Bronchial smooth muscle cell (primary cell): ENCODE measurements at places on chromosomes 12 and 14. TPM values are rescaled to one million over a fixed set of nuclear protein-coding genes. Genes with fewer than 3 reads are reported as not detected.

Gene VRTN
- under 0.01 TPM in 1 of 2 replicates, not detected in the other for total RNA-seq

Gene CMTM5
- total RNA-seq, result 0.94 TPM in 1 of 2 replicates, not detected in the other

Gene AKAP6
- total RNA-seq, result under 0.01 and 0.95 TPM in 2 replicates

Gene ENDOU
- total RNA-seq, result 0.09 and 0.16 TPM in 2 replicates

Gene FOXM1
- total RNA-seq, result 1.3 and 2.0 TPM in 2 replicates

Gene GLIPR1L2
- total RNA-seq, result 0.32 and 0.77 TPM in 2 replicates

Gene ASCL1
- not detected in 2 replicates for total RNA-seq

Gene CMA1
- total RNA-seq, result not detected in 2 replicates

Gene INSM2
- not detected in 2 replicates for total RNA-seq

Gene GDF11
- total RNA-seq, result 4.5 and 5.0 TPM in 2 replicates

Gene APOF
- total RNA-seq, result not detected in 2 replicates

Gene ASPG
- total RNA-seq, result not detected in 2 replicates

Gene DBX2
- total RNA-seq, result 0.09 TPM in 1 of 2 replicates, not detected in the other

Gene TCL1A
- not detected in 2 replicates for total RNA-seq

Gene EML1
- 84.0 and 251 TPM in 2 replicates for total RNA-seq

Gene ARHGEF40
- total RNA-seq, result 37.4 and 40.5 TPM in 2 replicates

Gene RPGRIP1
- total RNA-seq, result 0.16 TPM in 1 of 2 replicates, not detected in the other

Gene MAP1LC3B2
- total RNA-seq, result 0.17 and 0.63 TPM in 2 replicates

Gene CD4
- total RNA-seq, result 0.16 and 0.17 TPM in 2 replicates

Gene GPRC5D
- not detected in 2 replicates for total RNA-seq

Gene SFSWAP
- 19.7 and 23.3 TPM in 2 replicates for total RNA-seq

Gene STAT2
- 276 and 289 TPM in 2 replicates for total RNA-seq

Gene MLXIP
- total RNA-seq, result 7.1 and 10.4 TPM in 2 replicates

Gene PTPRR
- 0.09 TPM in 1 of 2 replicates, not detected in the other for total RNA-seq

Gene OAS1
- 1.9 and 2.4 TPM in 2 replicates for total RNA-seq

Gene CDC42BPB
- 60.5 and 71.7 TPM in 2 replicates for total RNA-seq

Gene PSMD9
- total RNA-seq, result 85.6 and 145 TPM in 2 replicates

Gene CCDC196
- not detected in 2 replicates for total RNA-seq

Gene KRT2
- not detected in 2 replicates for total RNA-seq

Gene C14orf132
- 32.0 and 35.3 TPM in 2 replicates for total RNA-seq

Gene GRIP1
- 0.60 TPM in 1 of 2 replicates, not detected in the other for total RNA-seq

Gene TPPP2
- total RNA-seq, result not detected in 2 replicates

Gene ATL1
- total RNA-seq, result 7.3 and 8.3 TPM in 2 replicates

Gene TC2N
- total RNA-seq, result 0.32 TPM in 1 of 2 replicates, not detected in the other

Gene IGFBP6
- total RNA-seq, result 1,620 and 3,493 TPM in 2 replicates

Gene VIPAS39
- total RNA-seq, result 32.2 and 36.1 TPM in 2 replicates

Gene CEP83
- total RNA-seq, result 4.6 and 5.5 TPM in 2 replicates

Gene DEPDC4
- 0.43 and 0.47 TPM in 2 replicates for total RNA-seq

Gene KCNJ8
- 5.5 and 8.2 TPM in 2 replicates for total RNA-seq

Gene SLC10A1
- not detected in 2 replicates for total RNA-seq

Gene SMCO2
- total RNA-seq, result 0.09 TPM in 1 of 2 replicates, not detected in the other

Gene LMNTD1
- total RNA-seq, result 0.32 TPM in 1 of 2 replicates, not detected in the other

Gene MDGA2
- not detected in 2 replicates for total RNA-seq

Gene NKX2-8
- not detected in 2 replicates for total RNA-seq

Gene RIN3
- 1.9 and 3.0 TPM in 2 replicates for total RNA-seq

Gene HAL
- under 0.01 TPM in 1 of 2 replicates, not detected in the other for total RNA-seq

Gene ARG2
- total RNA-seq, result 0.34 and 0.63 TPM in 2 replicates
